ENCODE measurements at places on chromosomes 5 and 9. TPM values are rescaled to one million over a fixed set of nuclear protein-coding genes. Genes with fewer than 3 reads are reported as not detected.

The N4BP3 gene
- total RNA-seq = 32.0 TPM

The STKLD1 gene
- 0.41 TPM for total RNA-seq

The IGIP gene
- total RNA-seq = 0.48 TPM

The GRAMD2B gene
- total RNA-seq = 7.1 TPM

The ERMP1 gene
- total RNA-seq = 12.9 TPM

The SSBP2 gene
- total RNA-seq = 38.8 TPM

The PCDHGB7 gene
- 4.4 TPM for total RNA-seq

The ZNF879 gene
- total RNA-seq = 2.5 TPM

The ZNF79 gene
- 5.3 TPM for total RNA-seq

The EPB41L4B gene
- total RNA-seq = 11.8 TPM

The DMRT3 gene
- total RNA-seq = not detected

The TSLP gene
- 0.15 TPM for total RNA-seq

The EQTN gene
- 2.1 TPM for total RNA-seq

The LHX2 gene
- 0.33 TPM for total RNA-seq

The TSPAN17 gene
- total RNA-seq = 50.7 TPM

The CERT1 gene
- total RNA-seq = 16.8 TPM

The AJM1 gene
- total RNA-seq = 0.52 TPM

The PROB1 gene
- total RNA-seq = 1.7 TPM

The PRLR gene
- 2.0 TPM for total RNA-seq

The SPARC gene
- total RNA-seq = 419 TPM

The NME5 gene
- 0.44 TPM for total RNA-seq

The ERCC8 gene
- total RNA-seq = 20.7 TPM

The IFNA13 gene
- total RNA-seq = not detected

The CCNO gene
- total RNA-seq = 0.35 TPM

The WNT8A gene
- 13.2 TPM for total RNA-seq

The RNF208 gene
- 1.0 TPM for total RNA-seq

The PRDM9 gene
- total RNA-seq = not detected

The EPB41L4A gene
- total RNA-seq = 3.2 TPM

The ZNG1F gene
- total RNA-seq = 10.1 TPM

The THBS4 gene
- total RNA-seq = 3.4 TPM

The LHFPL2 gene
- total RNA-seq = 33.1 TPM

The PCDHAC2 gene
- total RNA-seq = 24.2 TPM

The SCGB3A1 gene
- not detected for total RNA-seq

The PCDHGC4 gene
- total RNA-seq = 9.9 TPM

The DRD1 gene
- total RNA-seq = 0.10 TPM

The PTGES gene
- total RNA-seq = 1.2 TPM

The ENHO gene
- 33.3 TPM for total RNA-seq

The SPAAR gene
- 0.07 TPM for total RNA-seq

The ZNG1A gene
- total RNA-seq = 9.4 TPM

The CCNJL gene
- 17.8 TPM for total RNA-seq

The DOK3 gene
- total RNA-seq = 0.76 TPM

The ANKRD18A gene
- total RNA-seq = 0.35 TPM

The ST6GALNAC6 gene
- 30.6 TPM for total RNA-seq

The BDP1 gene
- total RNA-seq = 10.7 TPM

The FBLL1 gene
- total RNA-seq = 4.0 TPM

The CNTNAP3 gene
- total RNA-seq = 9.9 TPM

The HK3 gene
- not detected for total RNA-seq
